Panc1 (cell line): ENCODE measurements at places on chromosomes 5 and 9. TPM values are rescaled to one million over a fixed set of nuclear protein-coding genes. Genes with fewer than 3 reads are reported as not detected.

The OTP gene
- 0.05 TPM for total RNA-seq

The PNPLA7 gene
- 3.9 TPM for total RNA-seq

The CTSV gene
- total RNA-seq = 27.1 TPM

The NRG2 gene
- 20.2 TPM for total RNA-seq

The LEAP2 gene
- 1.4 TPM for total RNA-seq

The CER1 gene
- total RNA-seq = not detected

The ANKRD18A gene
- 9.6 TPM for total RNA-seq

The ACOT12 gene
- total RNA-seq = 0.74 TPM

The ANXA2R gene
- 6.2 TPM for total RNA-seq

The SPATA9 gene
- total RNA-seq = 0.15 TPM

The LNPEP gene
- 46.6 TPM for total RNA-seq

The NTRK2 gene
- 0.23 TPM for total RNA-seq

The RUSC2 gene
- total RNA-seq = 49.9 TPM

The CENPH gene
- total RNA-seq = 35.6 TPM

The WNT8A gene
- not detected for total RNA-seq
